Stimulated activated CD8-positive, alpha-beta memory T cell treated with anti-CD3 and anti-CD28 coated beads, Interleukin-7, amount 100 ng/mL, for 1 hour (primary cell): ENCODE measurements at places on chromosomes 12 and 14.
A peak's percentile ranks its signal among the peaks of the same experiment; 100 is the strongest.

DNA sequence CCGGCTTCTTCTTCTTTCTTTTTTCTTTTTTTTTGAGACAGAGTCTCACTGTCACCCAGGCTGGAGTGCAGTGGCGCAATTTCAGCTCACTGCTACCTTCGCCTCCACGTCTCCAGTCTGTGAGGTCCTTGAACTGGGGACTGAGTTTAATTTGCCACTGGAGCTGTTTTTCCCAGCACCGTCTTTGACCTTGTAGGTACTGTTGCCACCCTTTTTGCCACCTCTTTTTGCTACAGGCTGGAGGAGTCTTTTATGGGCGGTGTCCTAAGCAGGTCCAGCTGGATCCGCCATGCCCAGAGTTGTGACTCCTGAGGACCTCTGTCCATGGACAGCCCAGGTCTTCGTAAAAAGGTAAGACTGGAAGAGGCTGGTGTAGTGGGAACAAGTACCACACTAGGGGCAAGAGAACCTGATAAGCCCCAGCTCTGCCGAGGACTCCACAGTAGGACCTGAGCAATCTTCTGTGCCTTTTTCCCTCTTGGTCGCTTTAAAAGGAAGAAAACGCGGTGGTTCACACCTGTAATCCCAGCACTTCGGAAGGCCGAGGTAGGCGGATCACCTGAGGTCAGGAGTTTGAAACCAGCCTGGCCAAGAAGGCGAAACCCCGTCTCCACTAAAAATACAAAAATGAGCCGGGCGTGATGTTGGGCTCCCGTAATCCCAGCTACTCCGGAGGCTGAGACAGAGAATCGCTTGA, 946 bp downstream of the RNU4-2 start:
- no peak for DNase-seq

DNA sequence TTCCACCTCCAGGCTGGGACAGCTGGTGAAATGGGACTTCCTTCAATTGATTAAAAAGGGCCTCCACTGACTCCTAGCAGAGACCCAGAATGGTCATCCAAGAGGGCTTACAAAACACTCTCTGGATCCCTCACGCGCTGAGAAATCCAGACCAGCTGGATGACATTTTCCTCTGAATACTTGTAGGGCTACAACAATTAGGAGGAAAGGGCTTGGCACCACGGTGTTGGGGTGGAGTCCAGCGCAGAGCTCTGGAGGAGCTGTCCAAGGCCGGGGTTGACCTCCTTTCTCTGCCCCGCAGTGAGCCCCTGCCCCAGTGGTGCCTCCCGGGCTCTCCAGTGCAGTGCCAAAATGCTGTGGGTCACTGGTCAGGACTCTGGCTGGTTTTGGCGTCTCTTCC, 189.0 kb upstream of the CCND2 start:
- DNase-seq, result no peak

GRCh38 chr12:5374713-5375112, 57.2 kb upstream of the NTF3 start:
- no peak for DNase-seq

GRCh38 chr12:49327887-49328286, 4.8 kb downstream of the TROAP start:
- no peak for DNase-seq

DNA sequence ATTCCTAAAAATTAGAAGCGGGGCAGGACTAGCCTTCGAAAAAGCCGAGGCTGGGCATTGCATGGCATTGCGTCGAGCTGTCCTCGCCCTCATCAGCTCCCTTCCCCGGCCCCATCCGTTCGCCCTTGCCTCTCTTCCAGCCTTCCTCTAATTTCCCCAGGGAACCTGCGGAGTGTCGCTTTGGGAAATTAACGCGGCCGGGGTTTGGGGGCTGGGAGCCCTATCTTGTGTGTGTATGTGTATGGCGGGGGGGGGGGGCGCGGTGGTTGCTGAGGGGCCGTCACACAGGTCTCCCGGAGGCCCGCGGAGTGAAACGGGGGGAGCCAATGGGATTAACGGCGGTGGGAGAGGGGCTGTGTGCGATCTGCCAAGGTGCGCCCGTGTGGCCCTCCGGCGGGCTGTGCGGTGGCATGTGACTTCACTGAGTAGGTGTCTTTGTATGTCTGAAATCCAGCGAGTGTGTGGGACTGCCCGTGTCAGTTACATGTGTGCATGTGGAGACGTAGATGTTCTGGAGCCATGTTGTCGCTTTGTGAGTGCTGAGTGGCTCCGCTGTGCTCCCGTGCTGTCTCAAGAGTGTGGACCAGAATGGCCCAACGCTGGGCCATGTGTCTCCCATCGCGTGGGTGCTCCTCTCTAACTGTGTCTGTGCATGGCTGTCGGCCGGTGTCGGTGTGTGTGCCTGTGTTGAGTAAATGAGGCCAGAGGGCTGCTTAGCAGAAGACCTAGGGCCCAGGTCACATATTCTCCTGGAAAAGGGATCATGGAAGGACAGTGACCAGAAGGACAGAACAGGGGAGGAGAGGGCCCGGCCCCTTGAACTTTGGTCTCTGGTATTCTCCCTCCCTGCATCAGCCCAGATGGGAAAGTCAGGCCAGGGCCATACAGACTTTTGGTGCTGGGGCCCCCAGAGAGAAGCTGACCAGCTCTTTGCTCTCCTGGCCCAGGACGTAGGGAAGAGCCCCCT, 1.5 kb downstream of the PTMS start:
- DNase-seq, result no peak

DNA sequence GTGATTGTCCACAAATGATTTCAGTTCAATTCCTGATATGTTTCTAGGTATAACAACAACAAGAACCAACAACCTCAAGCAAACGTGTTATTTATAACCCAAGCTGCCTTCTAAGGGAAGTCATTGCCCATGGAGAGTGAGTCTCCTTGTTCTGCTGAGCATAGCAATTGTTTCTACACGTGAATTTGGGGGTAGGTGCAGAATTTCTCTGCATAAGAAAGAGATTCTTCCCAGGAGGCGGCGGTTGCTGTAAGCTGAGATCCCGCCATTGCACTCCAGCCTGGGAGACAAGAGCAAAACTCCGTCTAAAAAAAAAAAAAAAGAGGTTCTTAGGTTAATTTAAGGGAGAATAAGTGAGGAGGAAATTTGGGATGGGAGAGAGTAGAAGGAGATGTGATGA, 226.5 kb upstream of the PELI2 start:
- no peak for DNase-seq

DNA sequence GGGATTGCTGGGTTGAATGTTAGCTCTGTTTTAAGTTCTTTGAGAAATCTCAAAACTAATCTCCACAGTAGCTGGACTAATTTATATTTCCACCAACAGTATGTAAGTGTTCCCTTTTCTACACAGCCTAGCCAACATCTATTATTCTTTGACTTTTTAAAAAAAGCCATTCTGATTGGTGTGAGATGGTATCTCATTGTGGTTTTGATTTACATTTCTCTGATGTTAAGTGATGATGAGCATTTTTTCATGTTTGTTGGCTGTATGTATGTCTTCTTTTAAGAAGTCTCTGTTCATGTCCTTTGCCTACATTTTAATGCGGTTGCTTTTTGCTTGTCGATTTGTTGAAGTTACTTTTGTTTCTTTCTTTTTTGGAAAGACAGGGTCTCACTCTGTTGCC, 301.1 kb upstream of the OR4E1 start:
- no peak for DNase-seq

GRCh38 chr14:65373671-65374039, 38.9 kb upstream of the FUT8 start:
- no peak for DNase-seq

- DNase-seq, result no peak
Observed at GRCh38 chr14:51990488-51990887, 1.1 kb downstream of the RTRAF start.

- DNase-seq, result peak; percentile 75
Observed at GRCh38 chr14:74608959-74609611, 3.0 kb downstream of the LTBP2 start.

DNA sequence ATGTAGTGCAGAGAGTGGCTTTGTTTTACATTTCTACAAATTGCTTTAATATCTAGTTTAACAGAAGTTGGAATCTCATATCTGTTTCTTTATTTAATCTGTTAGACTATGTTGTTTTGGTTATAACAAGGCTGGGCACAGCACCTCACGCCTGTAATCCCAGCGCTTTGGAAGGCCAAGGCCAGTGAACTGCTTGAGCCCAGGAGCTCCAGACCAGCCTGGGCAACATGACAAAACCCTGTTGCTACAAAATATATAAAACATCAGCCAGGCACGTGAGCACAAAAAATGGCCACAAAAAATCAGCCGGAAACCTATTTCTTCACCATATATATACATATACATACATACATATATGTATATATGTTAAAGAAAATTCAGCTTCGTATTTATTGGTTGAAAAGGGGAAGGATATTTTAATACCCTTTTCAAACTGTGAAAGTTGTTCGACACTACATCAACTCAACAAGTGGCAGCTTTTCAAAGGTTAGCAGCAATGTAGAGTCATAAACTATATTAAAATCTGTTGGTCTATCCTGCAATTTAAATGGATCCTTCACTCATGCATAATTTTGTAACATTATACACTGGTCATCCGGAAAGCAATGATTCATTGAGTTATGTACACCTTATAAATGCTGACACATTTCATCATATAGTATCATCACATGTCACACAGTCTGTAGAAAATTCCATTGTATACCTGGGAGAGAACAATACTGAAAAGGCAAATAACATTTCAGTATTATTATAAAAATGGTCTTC, 7.1 kb downstream of the NR2C1 start:
- DNase-seq, result no peak

DNA sequence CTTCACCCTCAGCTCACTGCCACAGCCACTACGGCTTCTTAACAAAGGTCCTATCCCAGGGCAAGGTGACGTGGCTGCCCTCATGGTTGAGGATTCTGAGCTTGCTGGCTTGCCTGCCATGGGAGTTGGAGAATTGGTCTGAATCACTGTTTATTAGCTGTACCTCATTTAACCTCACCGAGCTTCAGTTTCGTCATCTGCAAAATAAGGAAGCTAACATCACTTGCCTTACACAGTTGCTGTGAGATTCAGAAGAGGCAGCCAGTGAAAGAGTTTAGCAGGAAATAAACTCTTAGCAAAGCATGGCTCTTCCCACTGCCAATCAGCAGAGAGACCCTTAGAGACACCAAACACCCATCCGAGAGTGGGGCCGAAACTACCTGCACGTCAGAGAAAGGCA, 90.1 kb upstream of the KCNA1 start:
- DNase-seq, result no peak

GRCh38 chr12:109109746-109110350, 6.5 kb upstream of the ACACB start:
- DNase-seq, result no peak

GRCh38 chr12:68158432-68158831, 1.1 kb downstream of the IFNG start:
- no peak for DNase-seq
